Endothelial cell of umbilical vein (primary cell): ENCODE measurements at places on chromosomes 3 and 15. TPM values are rescaled to one million over a fixed set of nuclear protein-coding genes. Genes with fewer than 3 reads are reported as not detected.

Gene RLBP1
- not detected in 2 replicates for total RNA-seq

Gene AADACL2
- total RNA-seq: not detected in 2 replicates

Gene SLC25A26
- 11.8 and 14.0 TPM in 2 replicates for total RNA-seq

Gene PLCB2
- total RNA-seq: 1.5 and 4.3 TPM in 2 replicates

Gene RYK
- 44.1 and 48.3 TPM in 2 replicates for total RNA-seq

Gene ILDR1
- not detected in 2 replicates for total RNA-seq

Gene FETUB
- not detected in 2 replicates for total RNA-seq

Gene DNAH12
- total RNA-seq: 0.20 TPM in 1 of 2 replicates, not detected in the other

Gene ATP8B4
- total RNA-seq: not detected in 2 replicates

Gene LEKR1
- total RNA-seq: 0.21 and 0.64 TPM in 2 replicates

Gene ABHD10
- total RNA-seq: 26.2 and 37.0 TPM in 2 replicates
